T-cell (primary cell): ENCODE measurements at places on chromosomes 3 and 15. TPM values are rescaled to one million over a fixed set of nuclear protein-coding genes. Genes with fewer than 3 reads are reported as not detected.
A peak's percentile ranks its signal among the peaks of the same experiment; 100 is the strongest.

GRCh38 chr15:62558640-62559380 lies 393.7 kb upstream of the C2CD4B start:
- no peaks in the 10 kb centered on the region for H3K4me1 ChIP-seq
- peaks cover 13% of the 10 kb centered on the region for H3K27me3 ChIP-seq
- no peaks in the 10 kb centered on the region for H3K36me3 ChIP-seq
- no peak for DNase-seq

DNA sequence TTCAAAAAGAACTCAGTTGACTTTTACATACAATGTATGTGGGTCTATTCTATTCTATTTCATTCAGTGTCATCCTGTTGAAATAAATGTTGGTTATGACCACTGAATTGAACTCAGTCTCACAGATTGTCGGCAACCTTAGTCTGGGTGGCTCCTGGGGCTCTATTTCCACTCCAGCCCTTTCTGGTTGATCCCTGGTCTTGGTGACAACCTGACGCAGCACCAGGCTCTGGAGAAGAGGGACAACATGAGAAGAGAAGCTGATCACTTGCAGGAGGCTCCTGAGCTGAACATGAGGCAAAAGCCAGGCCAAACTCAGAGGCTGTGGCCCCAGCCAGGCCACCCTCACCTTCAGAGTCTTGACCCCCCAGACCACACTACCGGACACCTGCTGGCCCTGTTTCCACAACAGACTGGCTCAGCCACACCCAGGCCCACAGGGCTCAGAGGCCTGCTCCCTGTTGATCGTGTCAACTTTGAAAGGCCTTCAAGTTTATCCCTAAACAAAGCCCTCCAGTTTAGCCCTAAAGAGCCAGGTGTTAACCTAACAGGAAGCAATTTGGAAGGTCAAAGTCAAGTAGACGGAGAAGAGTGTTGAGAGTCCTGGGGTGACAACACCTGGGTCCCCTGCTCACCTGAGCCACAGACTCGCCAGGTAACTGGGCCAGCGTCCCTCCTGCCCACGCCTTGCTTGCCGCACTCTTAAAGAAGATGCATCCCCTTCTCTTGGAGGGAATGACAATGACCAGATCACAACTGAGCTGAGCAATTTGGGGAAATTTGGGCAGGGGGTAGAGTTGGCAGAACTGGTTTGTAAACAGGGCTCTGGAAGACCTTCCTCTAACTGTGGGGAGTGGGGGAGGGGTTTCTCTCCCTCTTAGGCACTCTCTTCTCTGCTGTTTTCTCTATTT lies 15.4 kb upstream of the MUC20 start:
- no peak for DNase-seq
- no peaks in the 10 kb centered on the region for H3K4me1 ChIP-seq
- H3K4me3 ChIP-seq: no peak overlapping the region

DNA sequence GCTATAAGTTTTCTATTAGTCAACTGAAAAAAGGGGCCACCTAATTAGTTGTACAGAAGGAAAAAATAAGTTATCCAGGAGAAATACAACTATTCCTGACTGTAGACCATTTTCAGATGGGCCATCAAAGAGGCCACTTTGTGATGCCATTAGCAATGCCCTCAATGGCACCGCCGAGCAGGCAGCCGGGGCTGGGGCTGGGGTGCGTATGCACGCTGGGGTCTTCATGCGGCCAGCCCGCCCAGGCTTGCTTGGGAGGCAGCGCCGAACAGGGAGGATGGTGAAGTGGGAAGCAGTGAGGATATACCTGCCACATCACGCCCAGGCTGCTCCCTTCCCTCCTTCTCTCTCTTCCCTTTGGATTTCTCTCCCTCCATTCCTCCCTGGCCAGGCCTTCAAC lies 128.4 kb downstream of the XXYLT1 start:
- H3K27me3 ChIP-seq: no peaks in the 10 kb centered on the region
- no peak overlapping the region for H3K27ac ChIP-seq
- no peaks in the 10 kb centered on the region for H3K4me1 ChIP-seq
- no peak for DNase-seq

- no peak overlapping the region for H3K27ac ChIP-seq
- H3K27me3 ChIP-seq: no peaks in the 10 kb centered on the region
- H3K4me1 ChIP-seq: no peaks in the 10 kb centered on the region
- DNase-seq: no peak
- H3K4me3 ChIP-seq: no peak overlapping the region
These were observed 47.8 kb upstream of the CDAN1 start for GRCh38 chr15:42784705-42785104.

- no peaks in the 10 kb centered on the region for H3K27me3 ChIP-seq
- peak overlapping the region; percentile 81 for H3K4me3 ChIP-seq
- peak overlapping the region; percentile 50 for H3K27ac ChIP-seq
- no peaks in the 10 kb centered on the region for H3K36me3 ChIP-seq
- H3K4me1 ChIP-seq: peaks cover 21% of the 10 kb centered on the region
- DNase-seq: no peak
These were observed 1.1 kb upstream of the LPP start for GRCh38 chr3:188152660-188153436.

DNA sequence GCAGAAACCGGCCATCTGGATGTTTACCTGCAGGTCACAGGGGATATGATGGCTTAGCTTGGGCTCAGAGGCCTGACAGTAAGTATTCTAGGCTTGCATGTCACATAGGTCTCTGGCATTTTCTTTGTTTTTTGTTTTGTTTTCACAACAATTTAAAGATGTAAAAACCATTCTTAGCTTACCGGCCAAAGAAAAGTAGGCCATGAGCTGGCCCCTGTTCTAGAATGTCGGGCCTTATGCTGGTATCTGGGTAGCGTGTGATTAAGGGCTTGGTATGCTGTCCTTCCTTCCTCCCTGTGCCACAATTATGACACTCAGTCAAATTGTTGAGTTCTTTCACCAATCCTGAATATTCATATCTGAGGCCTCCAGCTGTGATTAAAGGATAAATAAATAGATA lies 40.2 kb downstream of the C3orf85 start:
- H3K36me3 ChIP-seq: no peaks in the 10 kb centered on the region
- no peak overlapping the region for H3K4me3 ChIP-seq
- H3K27me3 ChIP-seq: no peaks in the 10 kb centered on the region
- H3K4me1 ChIP-seq: no peaks in the 10 kb centered on the region
- H3K27ac ChIP-seq: no peak overlapping the region

DNA sequence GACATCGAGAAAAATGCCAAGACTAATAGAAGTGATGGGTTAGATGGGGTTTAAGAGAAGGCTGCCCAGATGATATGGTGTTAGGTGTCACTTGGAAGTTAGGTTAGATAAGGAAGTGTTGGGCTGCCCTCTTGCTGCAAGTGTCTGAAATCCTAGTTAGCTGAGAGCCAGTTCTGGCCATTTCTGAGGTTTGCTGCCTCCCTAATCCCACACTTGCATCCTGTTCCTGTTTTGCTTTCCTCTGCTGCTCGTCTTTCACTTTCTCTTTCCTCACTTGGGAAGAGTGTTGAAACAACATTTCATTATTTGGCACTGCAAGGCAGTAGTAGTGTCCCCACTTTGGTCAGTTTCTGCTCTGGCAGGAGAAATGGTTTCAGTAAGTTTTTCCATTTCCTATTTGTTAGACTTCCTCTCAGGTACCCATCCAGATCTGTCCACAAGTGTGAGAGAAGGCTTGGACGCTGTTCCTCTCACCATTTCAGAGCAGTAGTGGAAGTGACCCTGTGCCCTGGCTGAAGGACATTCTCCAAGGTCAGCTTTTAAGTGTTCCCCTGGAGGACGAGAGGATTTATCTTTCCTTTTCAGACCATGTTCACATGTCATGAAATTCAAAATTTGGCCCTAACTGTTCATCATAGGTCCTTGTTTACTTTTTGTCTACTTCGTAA lies 93.3 kb downstream of the ADAMTSL3 start:
- DNase-seq: no peak
- no peaks in the 10 kb centered on the region for H3K4me1 ChIP-seq
- H3K4me3 ChIP-seq: no peak overlapping the region
- no peak overlapping the region for H3K27ac ChIP-seq

- H3K36me3 ChIP-seq: no peaks in the 10 kb centered on the region
- DNase-seq: no peak
- H3K27ac ChIP-seq: peak overlapping the region; percentile 71
- H3K4me1 ChIP-seq: peaks cover 40% of the 10 kb centered on the region
- no peak overlapping the region for H3K4me3 ChIP-seq
- no peaks in the 10 kb centered on the region for H3K27me3 ChIP-seq
These were observed 71.9 kb upstream of the MBNL1 start for GRCh38 chr3:152196782-152197181.

- no peaks in the 10 kb centered on the region for H3K36me3 ChIP-seq
- no peaks in the 10 kb centered on the region for H3K27me3 ChIP-seq
- DNase-seq: no peak
- no peaks in the 10 kb centered on the region for H3K4me1 ChIP-seq
- no peak overlapping the region for H3K4me3 ChIP-seq
- no peak overlapping the region for H3K27ac ChIP-seq
These were observed 47.4 kb downstream of the TMEM266 start for GRCh38 chr15:76107169-76107568.

DNA sequence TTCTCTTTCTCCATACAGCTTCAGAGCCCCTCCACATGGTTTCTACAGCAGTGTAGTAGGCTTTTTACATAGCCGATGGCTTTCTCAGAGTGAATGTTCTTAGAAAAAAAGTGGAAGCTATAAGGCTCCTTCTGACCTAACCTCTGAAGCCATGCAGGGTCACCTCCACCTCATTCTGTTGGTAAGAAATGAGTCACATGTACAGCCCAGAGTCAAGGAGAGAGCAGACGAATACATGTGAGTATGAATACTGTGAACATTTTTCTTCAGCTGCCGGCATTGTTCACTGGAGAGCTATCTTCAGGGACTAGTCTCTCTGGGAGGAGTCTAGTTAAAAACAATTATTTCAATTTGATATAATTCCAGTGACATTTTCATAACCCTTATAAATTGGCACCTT lies 68.2 kb upstream of the THRB start:
- H3K27ac ChIP-seq: no peak overlapping the region
- no peaks in the 10 kb centered on the region for H3K27me3 ChIP-seq
- no peak for DNase-seq
- H3K4me3 ChIP-seq: no peak overlapping the region
- H3K4me1 ChIP-seq: no peaks in the 10 kb centered on the region

- H3K27ac ChIP-seq: no peak overlapping the region
- H3K27me3 ChIP-seq: no peaks in the 10 kb centered on the region
- DNase-seq: no peak
- no peak overlapping the region for H3K4me3 ChIP-seq
These were observed 16.2 kb upstream of the CERS3 start for GRCh38 chr15:100544946-100545345.

DNA sequence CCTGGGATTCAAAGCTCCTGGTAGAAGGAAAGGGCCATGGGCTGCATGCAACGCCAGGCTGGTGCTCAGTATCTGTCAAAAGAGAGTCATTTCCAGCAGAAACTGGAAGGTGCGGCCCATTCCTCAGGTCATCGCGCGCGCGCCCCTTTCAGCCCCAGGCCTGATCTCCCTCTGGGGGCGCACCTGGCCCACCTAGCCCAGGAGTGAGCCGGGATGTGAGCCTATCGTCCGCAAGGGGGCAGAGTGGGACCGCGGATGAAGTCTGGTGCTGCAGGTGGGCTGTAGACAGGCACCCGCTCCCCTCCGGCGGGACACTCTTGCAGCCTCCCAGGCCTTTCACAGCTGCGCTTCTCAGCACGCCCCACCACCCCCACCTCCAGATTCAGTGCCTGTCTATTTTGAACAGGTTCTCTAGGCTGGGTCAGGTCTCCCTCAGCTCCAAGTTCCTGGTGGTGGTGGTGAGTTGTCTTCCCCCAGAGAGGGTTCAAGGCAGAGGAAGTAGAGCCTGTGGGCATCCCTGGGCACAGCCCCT lies 5.8 kb upstream of the RPL29 start:
- no peaks in the 10 kb centered on the region for H3K27me3 ChIP-seq
- H3K27ac ChIP-seq: no peak overlapping the region

DNA sequence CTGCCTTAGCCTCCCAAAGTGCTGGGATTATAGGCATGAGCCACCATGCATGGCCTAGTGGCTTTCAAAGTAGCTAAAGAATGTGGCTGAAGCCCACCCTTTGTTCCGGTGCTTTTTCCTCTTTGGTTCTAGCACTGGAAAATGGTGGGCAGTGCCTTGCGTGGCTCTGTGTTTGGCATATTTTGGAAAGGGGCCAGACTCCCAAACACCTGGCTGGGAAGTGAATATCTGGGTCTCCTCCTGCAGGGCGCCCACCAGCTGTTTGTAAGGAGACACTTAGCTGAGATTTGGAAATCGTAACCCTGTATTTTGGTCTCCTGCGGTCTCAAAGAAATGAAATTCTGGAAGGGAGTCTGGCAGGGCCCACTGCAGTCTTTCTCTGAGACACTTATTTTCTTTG lies 336.4 kb downstream of the IL20RB start:
- DNase-seq: no peak
- H3K4me1 ChIP-seq: no peaks in the 10 kb centered on the region
- H3K36me3 ChIP-seq: no peaks in the 10 kb centered on the region
- H3K27me3 ChIP-seq: peaks cover 2% of the 10 kb centered on the region
- no peak overlapping the region for H3K4me3 ChIP-seq

DNA sequence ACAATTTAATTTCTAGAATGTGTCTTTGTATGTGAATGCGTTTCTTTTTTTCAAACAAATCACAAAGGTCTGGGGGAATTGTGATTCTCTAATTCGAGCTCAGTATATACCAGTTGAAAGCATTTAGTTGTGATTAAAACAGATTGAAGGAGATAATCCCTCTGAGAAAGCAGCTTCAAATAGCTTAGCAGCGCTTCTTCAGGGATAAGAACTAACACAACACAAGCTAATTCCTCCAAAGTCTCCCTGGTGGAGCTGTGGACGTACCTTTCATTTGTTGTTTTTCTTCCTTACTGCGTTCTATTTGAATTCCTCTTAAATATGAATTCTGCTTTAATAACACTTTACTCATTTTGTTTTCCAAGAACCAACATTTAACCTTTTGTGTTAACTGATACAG lies 286.7 kb downstream of the ROBO2 start:
- no peaks in the 10 kb centered on the region for H3K27me3 ChIP-seq
- H3K27ac ChIP-seq: no peak overlapping the region
- no peaks in the 10 kb centered on the region for H3K36me3 ChIP-seq
- H3K4me1 ChIP-seq: no peaks in the 10 kb centered on the region
- DNase-seq: no peak

DNA sequence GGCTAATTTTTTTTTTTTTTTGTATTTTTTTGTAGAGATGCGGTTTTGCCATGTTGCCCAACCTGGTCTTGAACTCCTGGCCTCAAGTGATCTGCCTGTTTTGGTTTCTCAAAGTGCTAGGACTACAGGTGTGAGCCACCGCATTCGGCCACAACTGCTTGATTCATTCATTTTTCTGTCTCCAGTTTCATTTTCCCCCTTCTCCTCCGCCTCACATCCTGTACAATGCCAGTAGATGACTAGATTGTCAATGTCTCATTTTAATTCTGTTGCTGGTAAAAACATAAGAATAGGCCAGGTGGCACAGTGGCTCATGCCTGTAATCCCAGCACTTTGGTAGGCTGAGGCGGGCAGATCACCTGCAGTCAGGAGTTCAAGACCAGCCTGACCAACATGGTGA lies 12.0 kb upstream of the ZNF592 start:
- peak; percentile 62 for DNase-seq
- H3K27me3 ChIP-seq: no peaks in the 10 kb centered on the region
- peaks cover 43% of the 10 kb centered on the region for H3K4me1 ChIP-seq
- no peak overlapping the region for H3K4me3 ChIP-seq
- H3K27ac ChIP-seq: peak overlapping the region; percentile 73

SCG5 gene
- total RNA-seq: not detected

C3orf22 gene
- not detected for total RNA-seq

CYP1A2 gene
- not detected for total RNA-seq

CCK gene
- total RNA-seq: not detected

FAM98B gene
- 15.1 TPM for total RNA-seq

KCTD6 gene
- total RNA-seq: 7.8 TPM

MDFIC2 gene
- total RNA-seq: not detected

PLAAT1 gene
- total RNA-seq: not detected

HESX1 gene
- 0.49 TPM for total RNA-seq

ZNF80 gene
- 1.4 TPM for total RNA-seq

GOLGA8K gene
- 0.66 TPM for total RNA-seq
